ENCODE measurements at places on chromosomes 2 and 18. TPM values are rescaled to one million over a fixed set of nuclear protein-coding genes. Genes with fewer than 3 reads are reported as not detected.

GRCh38 chr18:69935319-69936190 is 12.1 kb downstream of the CD226 start:
- no peak for DNase-seq

- DNase-seq = no peak
These were observed 128.8 kb upstream of the BCL2L11 start for GRCh38 chr2:110991911-110992310.

- no peak for DNase-seq
These were observed 48.1 kb downstream of the HPCAL1 start for GRCh38 chr2:10350761-10351160.

GRCh38 chr18:13137670-13138419 is 80.7 kb upstream of the LDLRAD4 start:
- no peak for DNase-seq

The RAX gene
- total RNA-seq = not detected

The EMILIN2 gene
- total RNA-seq = 4.8 TPM
